ENCODE measurements at places on chromosomes 1 and 21. TPM values are rescaled to one million over a fixed set of nuclear protein-coding genes. Genes with fewer than 3 reads are reported as not detected.

The KTI12 gene
- total RNA-seq = 13.1 TPM

The PTGFRN gene
- 0.90 TPM for total RNA-seq

The TENT5C gene
- total RNA-seq = 5.3 TPM

The OR2L13 gene
- total RNA-seq = not detected

The HSD3B1 gene
- total RNA-seq = not detected

The CD164L2 gene
- not detected for total RNA-seq

GRCh38 chr1:162303004-162303344 is 73.7 kb downstream of the SPATA46 start:
- H3K4me1 ChIP-seq = no peaks in the 10 kb centered on the region
- H3K4me3 ChIP-seq = no peak overlapping the region
- peaks cover 4% of the 10 kb centered on the region for H3K27me3 ChIP-seq
- H3K27ac ChIP-seq = no peak overlapping the region

- no peak overlapping the region for H3K4me3 ChIP-seq
- no peaks in the 10 kb centered on the region for H3K36me3 ChIP-seq
- no peak overlapping the region for H3K27ac ChIP-seq
- no peaks in the 10 kb centered on the region for H3K27me3 ChIP-seq
- H3K4me1 ChIP-seq = no peaks in the 10 kb centered on the region
These were observed 172.7 kb downstream of the BRINP2 start for GRCh38 chr1:177343445-177343844.

DNA sequence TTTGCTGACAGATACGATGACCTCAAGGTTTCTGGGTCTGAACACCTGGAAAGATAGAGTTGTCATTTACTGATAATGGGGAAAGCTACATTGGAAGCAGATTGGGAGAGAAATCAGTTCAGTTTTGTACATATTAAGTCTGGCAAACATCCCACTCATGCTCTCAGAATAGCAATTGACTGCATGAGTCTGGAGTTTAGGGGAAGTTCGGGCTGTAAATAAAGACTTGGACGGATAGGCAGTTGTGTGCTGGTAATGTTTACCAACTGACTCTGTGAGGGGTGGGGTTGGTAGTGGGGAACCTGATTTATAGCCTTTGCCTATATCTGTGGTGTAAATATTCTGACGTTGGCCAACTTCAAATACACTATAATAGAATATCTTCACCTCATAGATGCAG is 4.0 kb downstream of the H6PD start:
- peaks cover 6% of the 10 kb centered on the region for H3K36me3 ChIP-seq
- no peak overlapping the region for H3K27ac ChIP-seq
- H3K4me1 ChIP-seq = peaks cover 30% of the 10 kb centered on the region
- H3K27me3 ChIP-seq = no peaks in the 10 kb centered on the region
- DNase-seq = peak; percentile 54
- H3K4me3 ChIP-seq = no peak overlapping the region

GRCh38 chr1:41242342-41243078 is 404 bp upstream of the SCMH1 start:
- peaks cover 7% of the 10 kb centered on the region for H3K4me1 ChIP-seq
- H3K4me3 ChIP-seq = peak overlapping the region; percentile 88
- no peaks in the 10 kb centered on the region for H3K36me3 ChIP-seq
- H3K27me3 ChIP-seq = no peaks in the 10 kb centered on the region
- no peak for DNase-seq

DNA sequence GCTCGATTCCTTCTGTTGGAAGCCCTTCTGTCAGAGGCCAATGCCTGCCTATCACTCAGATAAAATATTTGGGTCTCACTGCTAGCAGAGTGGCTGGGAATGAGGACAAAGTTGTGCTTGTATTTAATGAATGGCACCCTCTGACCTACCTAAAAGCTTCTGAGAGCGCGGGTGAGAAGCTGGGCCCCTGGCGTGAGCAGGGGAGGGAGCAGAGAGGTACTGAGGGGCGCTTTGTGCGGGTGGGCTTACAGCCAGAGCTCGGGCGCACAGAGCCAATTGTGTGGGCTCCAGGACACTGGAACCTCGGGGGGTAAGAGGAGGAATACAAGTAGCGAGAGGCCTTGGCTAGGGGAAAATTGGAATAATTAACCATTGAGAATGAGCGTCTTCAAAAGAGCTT is 32.3 kb downstream of the PCAT6 start:
- no peak for DNase-seq
- peaks cover 20% of the 10 kb centered on the region for H3K27me3 ChIP-seq
- H3K4me1 ChIP-seq = no peaks in the 10 kb centered on the region
- H3K36me3 ChIP-seq = no peaks in the 10 kb centered on the region

GRCh38 chr1:90798344-90798743 is 81.2 kb upstream of the BARHL2 start:
- DNase-seq = no peak
- no peak overlapping the region for H3K27ac ChIP-seq
- H3K36me3 ChIP-seq = no peaks in the 10 kb centered on the region

GRCh38 chr1:70101231-70101630 is 104.1 kb downstream of the LRRC40 start:
- DNase-seq = no peak
- H3K27ac ChIP-seq = no peak overlapping the region
- no peaks in the 10 kb centered on the region for H3K4me1 ChIP-seq
- H3K27me3 ChIP-seq = no peaks in the 10 kb centered on the region
- no peaks in the 10 kb centered on the region for H3K36me3 ChIP-seq

All from IMR-90 (cell line).